NCI-H510A treated with DMSO at 0.1 percent for 48 hours (cell line): ENCODE measurements at places on chromosomes 3 and 15.
A peak's percentile ranks its signal among the peaks of the same experiment; 100 is the strongest.

DNA sequence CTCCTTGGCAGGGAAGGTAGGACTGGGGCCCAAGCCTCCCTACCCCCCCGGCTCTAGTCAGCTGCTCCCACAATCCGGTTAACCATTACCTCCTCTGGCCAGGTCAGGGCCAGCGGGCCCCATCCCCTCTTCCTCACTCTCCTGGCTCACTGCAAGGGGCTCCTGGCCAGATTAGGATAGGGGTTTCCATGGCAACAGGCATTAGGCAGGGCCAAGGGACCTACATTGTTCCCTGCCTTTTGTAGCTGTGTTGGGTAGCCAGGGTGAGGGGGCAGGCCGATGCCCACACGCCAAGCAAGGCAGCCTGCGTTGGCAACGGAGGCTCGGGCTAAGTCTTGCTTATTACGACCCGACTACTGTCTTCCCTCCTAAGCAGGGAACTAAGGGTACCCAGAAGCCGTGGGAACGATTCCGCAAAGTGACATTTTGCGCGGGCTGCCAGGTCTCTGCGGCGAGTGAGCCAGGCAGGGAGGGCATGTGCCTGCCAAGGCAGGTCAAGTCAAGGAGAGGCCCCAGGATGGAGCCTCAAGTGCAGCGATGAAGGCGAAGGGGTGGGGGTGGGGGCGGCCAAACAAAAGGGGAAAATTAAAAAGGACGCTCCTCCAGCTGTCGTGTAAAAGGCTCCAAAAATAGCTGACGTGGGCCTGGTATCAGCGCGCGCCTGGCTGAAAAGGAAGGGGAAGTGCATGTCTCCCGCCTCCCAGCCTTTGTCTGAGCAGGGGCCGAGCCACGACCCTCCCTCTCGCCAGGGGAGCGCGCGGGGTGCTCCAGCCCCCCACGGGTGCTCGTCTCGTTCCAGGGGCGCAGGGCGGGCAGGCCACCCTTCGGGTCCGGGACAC is 919 bp downstream of the IDH2 start:
- peak; percentile 17 for DNase-seq

GRCh38 chr3:151002003-151002981 is 29.8 kb upstream of the CLRN1 start:
- no peak for DNase-seq

DNA sequence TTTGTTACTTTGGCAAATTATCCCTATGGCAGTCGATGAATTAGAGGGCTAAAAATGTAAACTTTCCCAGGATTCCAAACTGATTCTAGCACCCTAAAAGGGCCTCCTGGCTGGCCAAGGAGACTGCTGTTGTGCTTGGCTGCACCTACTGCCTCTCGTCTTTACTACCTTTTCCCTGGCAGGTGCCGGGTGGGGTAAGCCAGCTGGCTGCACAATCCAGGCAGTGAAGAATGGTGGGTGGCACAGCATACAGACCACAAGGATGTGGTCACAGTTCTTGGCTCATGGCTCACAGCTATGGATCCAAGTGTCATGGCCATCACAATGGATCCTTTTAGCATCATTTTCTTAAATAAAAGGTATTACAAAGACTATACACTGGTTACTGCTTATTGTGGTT is 20.7 kb upstream of the SLC25A26 start:
- DNase-seq, result no peak

DNA sequence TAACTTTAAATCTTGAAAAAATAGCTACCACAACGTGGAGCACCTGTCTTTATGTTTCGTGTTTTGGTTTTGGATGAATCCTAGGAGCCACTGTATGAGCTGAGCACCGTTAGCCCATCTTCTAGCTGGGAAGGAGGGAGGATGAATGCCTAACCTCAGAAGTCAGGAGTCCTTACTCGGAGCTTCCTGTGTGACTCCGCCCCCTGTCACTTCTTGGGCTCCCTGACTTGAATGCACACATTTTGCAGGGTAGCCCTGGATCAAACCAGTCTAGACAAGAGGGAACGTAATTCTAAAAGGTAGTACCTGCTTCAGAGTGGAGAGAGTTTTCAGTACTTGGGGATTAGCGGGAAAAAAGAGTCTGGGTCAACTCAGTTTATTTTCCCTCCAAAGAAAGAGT is 5.3 kb downstream of the GABRA5 start:
- DNase-seq, result no peak

- no peak for DNase-seq
These were observed 325.8 kb upstream of the NAALADL2 start for GRCh38 chr3:174533286-174533685.

GRCh38 chr15:54776410-54776809 is 420.3 kb downstream of the RSL24D1 start:
- DNase-seq, result no peak
